ENCODE measurements at places on chromosomes 6 and 20. TPM values are rescaled to one million over a fixed set of nuclear protein-coding genes. Genes with fewer than 3 reads are reported as not detected.

DNA sequence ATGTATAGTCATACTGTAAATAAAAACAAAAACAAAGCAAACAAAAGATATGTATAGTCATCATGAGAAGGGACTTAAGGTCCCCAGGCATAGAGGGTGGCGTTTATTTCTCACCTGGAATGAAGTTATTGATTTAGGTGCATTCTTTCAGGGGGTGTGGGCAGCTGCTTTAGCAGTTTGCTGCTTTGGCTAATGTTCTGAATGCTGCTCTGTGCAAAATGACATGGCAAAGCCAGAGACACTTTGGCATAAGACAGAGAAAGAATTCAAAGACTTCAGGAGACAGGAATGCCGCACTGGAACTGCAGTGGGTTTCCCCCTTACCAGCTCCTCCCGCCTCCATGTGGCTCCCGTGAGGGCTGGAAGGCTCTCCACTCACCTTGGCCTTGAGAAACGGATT, 36.4 kb upstream of the NELFCD start:
- H3K36me3 ChIP-seq, result peaks cover 10% of the 10 kb centered on the region
- DNase-seq, result peak; percentile 80
- no peaks in the 10 kb centered on the region for H3K27me3 ChIP-seq

DNA sequence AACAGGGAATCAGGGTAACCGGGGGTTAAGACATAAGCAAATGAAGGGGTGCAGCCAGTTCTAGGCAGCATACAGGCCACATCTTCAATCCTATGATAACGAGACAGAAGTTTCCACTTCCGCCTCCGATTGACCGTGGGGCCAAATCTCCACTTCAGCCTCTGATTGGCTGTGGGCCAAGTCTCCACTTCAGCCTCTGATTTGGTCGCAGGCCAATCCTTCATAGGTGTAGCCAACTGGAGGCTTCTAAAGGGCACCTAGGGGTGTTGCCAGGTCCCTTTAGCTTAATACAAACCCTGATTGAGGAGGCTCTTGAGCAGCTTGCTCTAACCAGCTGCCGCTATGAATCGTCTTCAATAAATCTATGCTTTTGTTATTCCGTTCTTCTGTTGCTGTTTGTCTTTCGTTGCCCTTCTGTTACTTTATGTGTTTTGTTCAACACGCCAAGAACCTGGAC, 2.1 kb upstream of the ERGIC3 start:
- peak overlapping the region; percentile 85 for H3K27ac ChIP-seq
- peaks cover 28% of the 10 kb centered on the region for H3K36me3 ChIP-seq
- peak; percentile 94 for DNase-seq
- peaks cover 18% of the 10 kb centered on the region for H3K4me1 ChIP-seq
- H3K4me3 ChIP-seq, result peak overlapping the region; percentile 71

DNA sequence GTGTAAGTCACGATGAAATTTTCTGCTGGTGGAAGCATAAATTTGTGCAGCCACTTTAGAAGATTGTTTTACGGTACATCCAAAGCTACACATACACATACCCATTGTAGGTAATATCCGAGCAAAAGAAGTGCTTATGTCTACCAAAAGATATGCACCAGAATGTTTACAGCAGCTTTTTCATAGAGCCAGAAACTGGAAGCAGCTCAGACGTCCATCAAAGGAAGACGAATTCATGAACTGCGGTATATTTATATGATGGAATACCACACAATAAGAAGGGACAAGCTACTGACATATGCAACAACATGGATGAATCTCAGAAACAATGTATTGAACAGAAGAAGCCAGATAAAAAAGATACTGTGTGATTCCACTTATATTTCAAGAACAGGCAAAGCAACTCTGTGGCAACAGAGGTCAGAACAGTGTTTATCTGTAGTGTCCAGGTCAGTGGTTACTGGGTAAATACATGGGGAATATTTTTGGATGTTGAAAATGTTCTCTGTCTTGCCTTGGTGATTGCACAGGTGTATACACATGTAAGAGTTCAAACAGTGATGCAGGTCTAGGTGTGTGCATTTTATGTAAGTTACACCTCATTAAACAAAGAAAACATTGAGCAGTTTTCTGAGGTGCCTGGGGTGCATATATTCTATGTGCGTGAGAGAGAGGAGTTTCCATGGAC, 51.9 kb upstream of the EXOC2 start:
- no peaks in the 10 kb centered on the region for H3K4me1 ChIP-seq
- H3K4me3 ChIP-seq, result no peak overlapping the region
- no peaks in the 10 kb centered on the region for H3K27me3 ChIP-seq
- no peak for DNase-seq
- no peak overlapping the region for H3K27ac ChIP-seq
- H3K36me3 ChIP-seq, result no peaks in the 10 kb centered on the region

DNA sequence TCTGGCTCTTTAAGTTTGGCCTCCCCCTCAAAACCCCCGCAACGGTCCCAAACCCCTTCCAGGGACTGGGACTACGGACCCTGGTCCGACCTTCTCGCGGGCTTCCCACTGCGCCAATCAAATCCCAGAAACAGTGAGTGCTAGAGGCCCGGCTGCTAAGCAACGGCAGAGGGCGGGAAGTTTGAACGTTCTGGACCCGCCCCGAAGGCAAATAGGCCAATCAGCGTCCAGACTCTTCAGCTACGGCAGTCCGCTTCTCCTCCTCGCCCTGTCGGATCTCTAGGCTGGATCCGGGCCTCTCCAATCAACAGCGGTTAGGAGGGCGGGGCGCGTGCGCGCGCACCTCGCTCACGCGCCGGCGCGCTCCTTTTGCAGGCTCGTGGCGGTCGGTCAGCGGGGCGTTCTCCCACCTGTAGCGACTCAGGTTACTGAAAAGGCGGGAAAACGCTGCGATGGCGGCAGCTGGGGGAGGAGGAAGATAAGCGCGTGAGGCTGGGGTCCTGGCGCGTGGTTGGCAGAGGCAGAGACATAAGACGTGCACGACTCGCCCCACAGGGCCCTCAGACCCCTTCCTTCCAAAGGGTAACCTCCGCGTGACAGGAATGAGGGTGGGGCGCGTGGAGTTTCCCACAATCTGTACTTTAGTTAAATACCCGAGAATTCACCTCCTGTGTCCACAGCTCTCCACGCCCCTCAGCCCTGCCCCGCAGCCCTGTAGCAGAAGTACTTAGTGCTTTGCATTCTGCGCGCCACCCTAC, at the start of gene MSH5:
Gene MSH5 (plus strand): TSS at position 367 of the 758 bp plus-strand sequence. CDS start 462 bp downstream, outside the sequence.
- H3K4me3 ChIP-seq, result peak within 1 kb of the TSS; percentile 98
- DNase-seq, result peak; percentile 100
- peak within 1 kb of the TSS; percentile 94 for H3K27ac ChIP-seq
- H3K27me3 ChIP-seq, result no peaks in the 10 kb centered on the region
- peaks cover 51% of the 10 kb centered on the region for H3K4me1 ChIP-seq

- no peak overlapping the region for H3K4me3 ChIP-seq
- DNase-seq, result peak; percentile 13
- H3K27ac ChIP-seq, result no peak overlapping the region
- no peaks in the 10 kb centered on the region for H3K36me3 ChIP-seq
- H3K4me1 ChIP-seq, result no peaks in the 10 kb centered on the region
- no peaks in the 10 kb centered on the region for H3K27me3 ChIP-seq
Measured at GRCh38 chr6:14066782-14067406, 50.7 kb upstream of the CD83 start.

GRCh38 chr6:28134716-28135115, 7.0 kb upstream of the ZKSCAN8 start:
- H3K27me3 ChIP-seq, result no peaks in the 10 kb centered on the region
- no peak overlapping the region for H3K27ac ChIP-seq
- H3K4me1 ChIP-seq, result peaks cover 23% of the 10 kb centered on the region
- H3K4me3 ChIP-seq, result no peak overlapping the region

DNA sequence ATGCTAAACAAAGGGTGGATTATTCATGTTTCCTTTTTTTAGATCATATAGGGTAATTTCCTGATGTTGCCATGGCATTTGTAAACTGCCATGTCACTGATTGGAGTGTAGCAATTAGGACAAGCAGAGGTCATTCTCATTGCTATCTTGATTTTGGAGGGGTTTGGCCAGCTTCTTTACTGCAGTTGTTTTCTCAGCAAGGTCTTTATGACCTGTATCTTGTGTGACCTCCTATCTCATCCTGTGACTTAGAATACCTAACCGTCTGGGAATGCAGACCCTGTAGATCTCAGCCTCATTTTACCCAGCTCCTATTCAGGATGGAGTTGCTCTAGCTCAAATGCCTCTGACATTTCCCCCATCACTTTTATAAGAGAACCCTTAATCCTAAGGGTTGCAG, 53.6 kb downstream of the CDS2 start:
- H3K36me3 ChIP-seq, result peaks cover 14% of the 10 kb centered on the region
- no peak for DNase-seq
- H3K27me3 ChIP-seq, result no peaks in the 10 kb centered on the region

COL9A3 gene
- total RNA-seq, result 2.7 TPM

TMEM170B gene
- 2.2 TPM for total RNA-seq

BTN1A1 gene
- total RNA-seq, result not detected

DNA sequence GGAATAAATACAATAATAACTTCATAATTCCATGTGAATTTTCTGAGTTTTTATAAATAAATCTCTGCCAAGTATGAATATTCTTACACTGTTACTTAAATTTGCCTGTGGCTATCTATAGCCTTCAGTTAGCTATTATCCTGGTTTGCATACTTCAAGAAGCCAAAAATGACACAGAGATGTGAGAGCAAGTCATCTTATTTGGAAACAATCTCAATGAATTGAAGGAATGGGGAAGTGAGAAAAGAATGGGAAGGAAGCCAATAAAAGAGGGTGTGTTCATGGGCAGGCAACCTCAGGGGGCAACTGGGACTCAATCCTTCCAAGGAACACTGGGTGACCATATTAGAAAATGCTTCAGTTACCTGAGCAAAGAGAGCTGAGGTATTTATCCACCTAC, 9.9 kb downstream of the HAO1 start:
- no peaks in the 10 kb centered on the region for H3K27me3 ChIP-seq
- H3K36me3 ChIP-seq, result no peaks in the 10 kb centered on the region
- no peak overlapping the region for H3K27ac ChIP-seq
- H3K4me1 ChIP-seq, result no peaks in the 10 kb centered on the region

- no peaks in the 10 kb centered on the region for H3K27me3 ChIP-seq
- H3K27ac ChIP-seq, result no peak overlapping the region
- DNase-seq, result no peak
- H3K4me1 ChIP-seq, result no peaks in the 10 kb centered on the region
- H3K4me3 ChIP-seq, result no peak overlapping the region
Measured at GRCh38 chr6:164911873-164912580, 397.4 kb downstream of the C6orf118 start.

MUC22 gene
- total RNA-seq, result not detected

GRCh38 chr20:36988494-36988966, 37.0 kb upstream of the SAMHD1 start:
- H3K27ac ChIP-seq, result no peak overlapping the region
- H3K27me3 ChIP-seq, result no peaks in the 10 kb centered on the region
- DNase-seq, result no peak
- no peak overlapping the region for H3K4me3 ChIP-seq

GRCh38 chr6:148452876-148453275, 110.2 kb downstream of the SASH1 start:
- H3K36me3 ChIP-seq, result no peaks in the 10 kb centered on the region
- H3K4me3 ChIP-seq, result no peak overlapping the region
- H3K27ac ChIP-seq, result no peak overlapping the region
- no peaks in the 10 kb centered on the region for H3K4me1 ChIP-seq

CMTR1 gene
- 50.3 TPM for total RNA-seq

- H3K4me3 ChIP-seq, result no peak overlapping the region
- H3K27ac ChIP-seq, result no peak overlapping the region
- no peaks in the 10 kb centered on the region for H3K27me3 ChIP-seq
- peaks cover 13% of the 10 kb centered on the region for H3K4me1 ChIP-seq
Measured at GRCh38 chr20:32387252-32387651, 29.1 kb downstream of the ASXL1 start.

GRCh38 chr20:3404402-3404801, 3.1 kb downstream of the DNAAF9 start:
- H3K27ac ChIP-seq, result no peak overlapping the region
- H3K36me3 ChIP-seq, result peaks cover 30% of the 10 kb centered on the region

DNA sequence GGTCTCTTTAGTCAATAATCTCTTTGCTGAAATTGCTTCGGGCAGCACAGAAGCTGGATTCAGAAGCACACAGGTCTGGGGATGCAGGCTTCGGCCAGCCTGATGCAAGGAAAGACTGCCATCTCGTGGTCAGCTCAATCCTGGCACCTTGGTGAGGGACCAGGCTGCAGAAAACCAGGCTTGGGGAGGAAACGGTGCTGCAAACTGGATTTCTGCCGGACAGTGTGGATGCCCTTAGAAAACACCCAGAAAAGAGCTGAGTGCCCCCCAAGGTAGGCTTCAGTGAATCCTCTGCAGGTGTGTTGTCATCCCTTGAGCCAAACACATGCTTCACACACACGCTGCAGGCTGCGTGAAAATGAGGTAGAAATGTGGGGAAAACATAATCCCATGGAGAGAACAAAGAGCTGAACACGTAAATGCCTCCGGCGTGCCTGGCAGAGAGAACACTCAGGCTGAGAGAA, 89.8 kb upstream of the PAX1 start:
- DNase-seq, result peak; percentile 32
- H3K36me3 ChIP-seq, result no peaks in the 10 kb centered on the region
- peaks cover 12% of the 10 kb centered on the region for H3K27me3 ChIP-seq
- H3K27ac ChIP-seq, result no peak overlapping the region
- H3K4me1 ChIP-seq, result no peaks in the 10 kb centered on the region

DNA sequence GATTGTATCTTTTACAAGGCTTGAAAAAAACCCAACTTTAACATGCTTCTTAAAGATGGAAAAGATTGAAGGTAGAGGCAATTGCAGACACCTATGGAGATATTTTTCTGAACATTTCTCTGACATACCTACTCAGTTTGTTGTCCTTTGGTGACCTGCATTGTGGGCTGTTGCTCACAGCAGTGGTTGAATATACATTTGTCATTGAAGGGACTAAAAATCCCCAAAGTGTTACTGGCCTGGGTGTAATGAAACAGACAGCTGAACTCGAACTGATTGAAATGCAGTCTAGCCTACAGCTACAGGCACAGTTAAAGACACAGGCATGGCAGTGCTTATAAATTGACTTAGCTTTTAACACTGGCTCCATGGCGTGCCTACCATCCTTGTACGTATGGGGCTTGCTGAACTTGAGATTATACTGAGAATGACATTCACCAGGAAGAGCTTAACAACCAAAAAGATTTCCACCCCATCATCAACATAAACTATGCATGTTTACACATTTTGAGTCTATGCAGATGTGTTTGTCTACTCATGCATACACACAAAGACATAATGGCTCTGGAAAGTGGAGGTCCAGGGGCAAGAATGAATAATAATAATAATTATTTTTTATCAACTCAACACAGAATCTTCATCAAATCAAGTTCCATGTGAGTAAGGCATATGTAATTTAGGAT, 83.2 kb upstream of the NOX3 start:
- H3K36me3 ChIP-seq, result peaks cover 5% of the 10 kb centered on the region
- no peaks in the 10 kb centered on the region for H3K27me3 ChIP-seq
- no peak overlapping the region for H3K27ac ChIP-seq
- H3K4me3 ChIP-seq, result no peak overlapping the region
- no peak for DNase-seq
- H3K4me1 ChIP-seq, result peaks cover 9% of the 10 kb centered on the region

TGM3 gene
- total RNA-seq, result not detected

MOG gene
- not detected for total RNA-seq

GRCh38 chr6:132789396-132789776, 9.1 kb downstream of the SLC18B1 start:
- H3K27ac ChIP-seq, result no peak overlapping the region
- H3K36me3 ChIP-seq, result peaks cover 32% of the 10 kb centered on the region
- H3K4me3 ChIP-seq, result no peak overlapping the region

BHLHE23 gene
- total RNA-seq, result not detected

- no peak for DNase-seq
- H3K36me3 ChIP-seq, result peaks cover 8% of the 10 kb centered on the region
- H3K4me3 ChIP-seq, result no peak overlapping the region
- H3K4me1 ChIP-seq, result peaks cover 28% of the 10 kb centered on the region
- no peaks in the 10 kb centered on the region for H3K27me3 ChIP-seq
- no peak overlapping the region for H3K27ac ChIP-seq
Measured at GRCh38 chr6:100491952-100492670, 27.4 kb upstream of the SIM1 start.

SLC16A10 gene
- total RNA-seq, result 2.6 TPM

FGD2 gene
- total RNA-seq, result 0.19 TPM
